ENCODE measurements at places on chromosomes 5 and 9. TPM values are rescaled to one million over a fixed set of nuclear protein-coding genes. Genes with fewer than 3 reads are reported as not detected.
A peak's percentile ranks its signal among the peaks of the same experiment; 100 is the strongest.

DNA sequence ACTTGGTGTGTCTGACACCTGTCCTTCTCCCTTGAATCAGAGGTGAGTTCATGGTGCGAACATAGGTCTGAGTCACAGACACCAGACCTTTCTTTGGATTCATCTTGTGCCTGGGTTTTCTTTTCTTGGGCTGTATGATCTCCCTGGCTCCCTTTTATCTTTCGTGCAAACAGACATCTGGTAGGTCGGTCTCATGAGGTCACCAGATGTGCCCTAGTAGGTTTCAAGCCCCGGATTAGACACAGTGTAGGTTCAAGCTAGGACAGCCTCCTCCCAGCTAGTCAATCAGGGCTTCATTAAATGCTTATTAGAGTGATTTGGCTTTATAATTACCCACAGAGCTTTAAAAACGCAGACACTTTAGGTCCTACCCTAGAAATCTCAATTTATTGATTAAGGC is 106.0 kb upstream of the MYO10 start:
- DNase-seq = no peak

- DNase-seq = peak; percentile 72
Observed at GRCh38 chr5:81233080-81233634, at the start of gene CKMT2. Gene CKMT2 (plus strand): TSS chr5:81233322. CDS start chr5:81251133, 17,811 bp downstream.

DNA sequence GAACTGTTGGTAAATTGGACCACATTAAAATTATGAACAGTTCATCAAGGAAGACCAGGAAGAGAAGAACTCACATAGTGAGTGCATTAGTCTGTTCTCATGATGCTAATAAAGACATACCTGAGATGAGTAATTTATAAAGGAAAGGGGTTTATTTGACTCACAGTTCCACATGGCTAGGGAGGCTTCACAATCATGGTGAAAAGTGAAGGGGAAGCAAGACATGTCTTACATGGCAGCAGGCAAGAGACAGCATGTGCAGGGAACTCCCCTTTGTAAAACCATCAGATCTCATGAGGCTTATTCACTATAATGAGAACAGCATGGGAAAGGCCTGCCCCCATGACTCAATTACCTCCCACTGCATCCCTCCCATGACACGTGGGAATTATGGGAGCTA is 135.9 kb upstream of the MAN2A1 start:
- no peak for DNase-seq

DNA sequence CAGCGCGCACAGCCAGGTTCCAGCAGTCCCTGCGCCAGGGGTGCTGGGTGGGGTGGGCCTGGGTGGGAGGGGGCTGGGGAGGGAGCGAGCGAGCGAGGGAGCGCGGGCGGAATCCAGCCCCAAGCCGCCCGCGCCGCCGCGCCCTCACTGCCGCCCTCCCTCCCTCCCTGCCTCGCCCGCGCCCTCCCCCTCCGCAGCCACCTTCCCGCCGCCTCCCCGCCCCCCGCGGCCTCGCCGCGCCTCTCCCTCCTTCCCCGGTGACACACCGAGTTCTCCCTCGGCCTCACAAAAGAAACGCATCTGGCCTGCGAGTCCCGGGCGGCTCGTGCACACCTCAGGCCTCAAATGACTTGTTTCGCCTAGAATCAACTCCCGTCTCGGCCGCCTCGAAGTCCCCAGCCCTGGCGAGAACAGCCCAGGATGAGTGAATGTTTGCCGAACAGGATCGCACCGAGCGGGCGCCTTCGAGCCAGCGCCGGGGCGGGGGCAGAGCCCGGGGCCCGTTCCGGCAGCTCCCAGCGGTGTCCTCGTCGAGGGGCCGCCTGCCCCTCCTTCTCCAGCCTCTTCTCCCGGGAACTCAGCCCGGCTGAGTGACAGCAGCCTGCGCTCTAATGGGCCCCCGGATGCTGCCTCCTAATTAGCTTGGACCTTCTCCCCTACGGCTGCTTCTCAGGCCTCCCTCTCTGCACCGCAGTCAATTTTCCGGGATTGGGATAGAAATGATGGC is 371 bp upstream of the PITX1 start:
- peak; percentile 71 for DNase-seq

DNA sequence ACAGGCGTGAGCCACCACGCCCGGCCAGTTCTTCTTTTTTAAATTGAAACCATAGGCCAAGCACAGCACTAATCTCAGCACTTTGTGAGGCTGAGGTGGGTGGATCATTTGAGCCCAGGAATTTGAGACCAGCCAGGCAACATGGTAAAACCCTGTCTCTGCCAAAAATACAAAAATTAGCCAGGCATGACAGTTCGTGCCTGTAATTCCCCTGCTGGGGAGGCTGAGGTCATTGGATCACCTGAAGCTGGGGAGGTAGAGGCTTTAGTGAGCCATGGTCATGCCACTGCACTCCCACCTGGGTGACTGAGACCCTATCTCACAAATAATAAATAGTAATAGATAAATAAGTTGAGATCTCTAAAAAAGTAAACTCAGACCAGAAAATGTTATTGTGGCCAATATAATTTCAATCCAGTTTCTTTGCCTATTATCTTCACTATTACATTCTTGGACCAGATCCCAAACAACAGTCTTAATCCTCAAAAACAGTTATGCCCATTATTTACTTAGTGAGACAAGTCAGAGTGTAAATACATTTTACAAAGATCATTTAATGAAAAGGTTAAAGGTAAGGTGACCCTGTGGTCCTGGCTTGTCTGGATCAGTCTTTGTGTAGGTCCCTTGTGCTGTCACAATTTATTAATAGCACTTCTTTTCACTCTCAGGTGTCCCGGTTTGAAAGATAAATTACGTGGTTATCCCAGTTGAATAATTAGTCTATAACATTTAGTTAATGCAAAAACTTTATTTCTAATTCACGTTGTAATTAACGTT is 53.6 kb downstream of the RAB24 start:
- no peak for DNase-seq

DNA sequence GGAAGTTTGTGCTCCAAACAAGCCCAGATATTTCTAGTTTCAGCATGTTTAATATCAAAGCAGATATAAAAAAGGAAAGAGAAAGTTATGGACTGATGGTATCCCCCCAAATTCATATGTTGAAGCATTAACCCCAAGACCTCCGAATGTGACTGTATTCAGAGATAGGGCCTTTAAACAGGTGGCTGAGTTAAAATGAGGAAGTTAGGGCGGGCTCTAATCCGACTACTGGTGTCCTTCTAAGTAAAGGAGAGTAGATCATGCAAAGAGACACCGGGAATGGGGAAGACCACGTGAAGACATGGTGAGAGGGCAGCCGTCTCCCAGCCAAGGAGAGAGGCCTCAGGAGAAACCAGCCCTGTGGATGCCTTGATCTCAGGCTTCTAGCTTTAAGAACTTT is 324.1 kb upstream of the KIF2A start:
- DNase-seq = no peak

DNA sequence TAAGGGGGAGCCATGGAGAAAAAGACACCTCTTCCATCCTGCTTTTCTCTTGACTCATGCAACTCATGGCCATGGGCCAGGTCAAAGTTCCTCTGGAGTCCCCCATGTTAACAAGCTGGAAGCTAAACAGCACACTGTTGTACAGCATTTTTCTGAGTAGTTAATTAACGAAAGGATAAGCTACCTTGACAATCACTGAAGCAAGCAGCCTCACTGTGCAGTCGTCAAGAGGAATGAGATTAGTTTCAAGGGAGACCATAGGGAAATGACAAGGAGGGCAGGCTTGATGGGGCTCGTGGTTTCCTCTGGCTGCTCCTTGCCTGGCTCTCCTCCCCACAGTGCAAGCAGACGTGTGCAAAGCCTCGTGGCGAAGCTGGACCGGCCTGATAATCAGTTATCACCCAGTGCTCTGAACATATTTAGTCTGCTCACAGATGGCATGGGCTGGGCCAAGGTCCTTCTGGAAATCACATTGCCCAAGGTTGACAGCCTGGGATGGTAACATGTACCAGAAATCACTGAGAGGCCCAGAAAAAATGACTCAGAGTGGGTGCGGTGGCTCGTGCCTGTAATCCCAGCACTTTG is 209.5 kb downstream of the SLIT3 start:
- no peak for DNase-seq

DNA sequence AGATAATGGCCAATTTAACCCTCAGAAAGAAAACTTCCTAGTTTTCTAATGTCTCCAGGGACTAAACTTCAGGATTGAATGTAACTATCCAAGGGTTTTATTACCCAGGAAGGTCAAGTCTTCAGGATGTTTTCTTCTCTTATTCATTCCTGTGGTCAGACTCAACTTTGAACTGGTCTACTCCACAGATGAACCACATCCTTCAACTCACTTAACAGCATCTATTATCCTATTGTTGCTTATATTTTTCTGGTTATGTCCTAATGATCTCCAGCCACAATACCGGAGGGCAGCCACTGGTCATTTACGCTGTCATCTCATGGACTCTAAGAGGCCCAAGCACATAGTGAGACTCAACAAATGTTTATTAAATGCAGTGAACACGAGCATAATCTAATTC is 47.2 kb upstream of the LIFR start:
- DNase-seq = no peak

DNA sequence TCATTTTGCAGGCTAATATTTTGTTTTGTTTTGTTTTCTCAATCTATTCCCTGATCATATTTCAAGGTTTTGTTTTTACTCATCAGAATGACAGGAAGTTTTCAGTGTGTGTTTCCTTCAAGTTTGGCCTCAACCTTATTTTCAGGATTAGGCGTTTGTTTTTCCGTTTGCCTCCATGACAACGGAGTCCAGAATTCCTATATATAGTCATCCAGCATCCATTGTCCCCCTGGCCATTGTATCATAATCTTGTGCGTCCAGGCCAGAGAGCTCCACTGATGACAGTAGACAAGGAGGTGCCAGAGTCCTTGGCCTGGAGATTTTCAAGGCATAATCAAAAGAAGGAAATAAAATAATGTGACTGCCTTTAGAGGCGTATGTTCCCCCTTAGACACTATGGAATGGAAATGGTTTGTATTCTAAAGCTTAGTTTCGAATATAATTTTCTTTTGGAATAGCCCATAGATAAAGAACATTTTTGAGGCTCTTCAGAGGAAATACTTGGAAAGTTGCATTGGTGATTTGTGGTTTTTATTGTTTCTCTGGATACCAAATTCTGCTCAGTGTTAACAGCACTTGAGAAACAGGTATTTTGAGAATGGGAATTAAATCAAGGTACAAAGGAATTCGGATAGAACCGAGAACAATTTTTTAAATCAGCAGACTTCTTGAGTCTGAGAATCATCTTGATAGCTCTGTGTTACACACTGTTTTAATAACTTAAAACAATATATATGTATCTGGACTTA is 99.8 kb downstream of the ZNF462 start:
- DNase-seq = no peak

DNA sequence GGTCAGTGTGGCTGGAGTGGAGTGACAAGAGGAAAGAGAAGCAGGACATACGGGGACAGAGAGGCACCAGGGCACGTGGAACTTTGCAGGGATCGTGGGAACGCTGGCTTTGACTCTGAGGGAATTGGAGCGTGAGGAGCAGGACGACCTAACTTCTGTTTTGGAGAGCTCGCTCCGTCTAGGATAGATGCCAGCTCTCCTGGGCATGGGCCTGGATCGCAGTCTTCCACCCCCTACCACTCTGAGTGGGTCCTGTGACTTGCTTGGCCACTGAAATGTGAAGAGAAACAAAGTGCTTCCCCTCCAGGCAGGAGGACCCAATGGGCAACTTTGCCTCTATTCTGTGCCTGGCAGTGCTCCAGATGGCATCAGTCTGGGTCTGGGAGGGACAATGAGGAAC is 8.7 kb upstream of the SH3PXD2B start:
- DNase-seq = no peak

DNA sequence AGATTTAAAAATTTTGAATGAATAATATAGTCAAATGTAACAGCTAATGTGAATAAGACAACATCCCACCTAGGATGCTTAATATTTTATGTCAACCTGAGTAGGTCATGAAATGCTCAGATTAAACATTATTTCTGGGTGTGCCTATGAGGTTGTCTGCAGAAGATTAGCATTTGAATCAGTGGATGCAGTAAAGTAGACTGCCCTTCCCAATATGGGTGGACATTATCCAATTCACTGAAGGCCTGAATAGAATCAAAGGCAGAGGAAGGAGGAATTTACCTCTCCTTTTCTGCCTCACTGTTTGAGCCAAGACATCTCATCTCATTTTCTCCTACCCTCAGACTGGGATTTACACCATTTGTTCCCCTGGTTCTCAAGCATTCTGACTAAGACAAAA is 1582.3 kb downstream of the EFNA5 start:
- no peak for DNase-seq

DNA sequence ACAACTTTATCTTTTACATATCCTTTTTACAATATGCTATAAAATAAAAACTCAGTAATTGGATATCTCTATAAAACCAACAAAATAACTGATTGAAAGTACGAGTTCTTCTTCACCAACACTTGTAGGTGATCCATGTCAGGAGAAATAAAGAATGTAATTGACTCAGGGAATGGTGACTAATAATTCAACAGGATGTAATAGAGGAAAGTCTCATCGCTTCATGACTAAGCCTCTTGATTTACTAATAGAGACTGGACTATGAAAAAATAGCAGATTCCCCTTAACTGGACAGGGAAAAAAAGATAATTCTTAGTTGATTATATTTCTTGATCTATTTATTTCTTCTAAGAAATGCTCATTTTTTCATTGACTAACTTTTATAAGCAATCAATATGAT is 507.7 kb upstream of the PTGER4 start:
- no peak for DNase-seq

Gene SOX30
- 0.28 TPM for total RNA-seq

Gene BAG1
- 159 TPM for total RNA-seq

Gene NOXA1
- total RNA-seq = 42.6 TPM

Gene GARIN3
- total RNA-seq = not detected

Gene ARID3C
- not detected for total RNA-seq

Gene WHRN
- 7.0 TPM for total RNA-seq

All from left colon (tissue), 2 donors.